ENCODE measurements at places on chromosomes 6 and 20.
A peak's percentile ranks its signal among the peaks of the same experiment; 100 is the strongest.

DNA sequence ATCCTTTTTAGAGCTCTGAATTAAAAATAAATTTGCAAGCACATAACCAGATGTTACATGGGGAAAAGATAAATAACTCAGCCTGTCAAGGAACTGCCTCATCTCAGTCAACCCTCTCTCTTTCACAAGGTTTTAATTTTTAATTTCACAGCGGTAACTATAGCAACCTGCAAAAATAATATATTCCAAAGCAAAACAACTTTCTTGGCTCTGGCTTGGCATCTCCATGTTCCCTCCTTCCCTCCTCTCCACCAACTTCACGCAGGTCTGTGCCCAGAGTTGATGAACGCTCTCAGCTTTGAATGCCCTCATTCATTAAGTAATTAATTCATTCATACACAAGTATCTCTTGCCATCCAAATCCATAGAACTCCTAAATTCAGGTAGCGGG, 32.5 kb upstream of the SIRPA start:
- DNase-seq: no peak

- DNase-seq: peak; percentile 79
Observed at GRCh38 chr20:53939572-53940359, 130.6 kb downstream of the BCAS1 start.

GRCh38 chr6:14626556-14626955, 509.0 kb downstream of the CD83 start:
- DNase-seq: no peak

DNA sequence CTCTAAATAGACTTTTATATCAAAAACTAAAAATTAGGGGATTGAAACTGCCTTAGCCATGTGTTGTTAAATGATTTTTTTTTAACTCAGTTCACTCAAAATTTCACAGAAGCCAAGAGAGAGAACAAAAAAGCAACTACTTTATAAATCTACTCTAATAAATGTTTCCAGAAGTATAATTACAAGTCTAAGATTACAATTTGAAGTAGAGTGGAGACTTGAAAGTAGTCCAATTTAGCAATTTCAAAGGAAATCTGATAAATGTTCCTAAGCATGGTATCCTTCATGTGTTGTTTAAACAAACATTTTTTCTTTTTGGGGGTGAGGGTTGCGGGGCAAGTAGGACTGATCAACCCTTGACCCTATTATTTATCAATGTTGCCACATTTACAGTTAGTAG, 72.6 kb downstream of the PHIP start:
- DNase-seq: no peak

GRCh38 chr6:25027221-25027916, 91.6 kb upstream of the RIPOR2 start:
- DNase-seq: no peak

- no peak for DNase-seq
Observed at GRCh38 chr6:34729631-34730470, 27.5 kb upstream of the SNRPC start.

DNA sequence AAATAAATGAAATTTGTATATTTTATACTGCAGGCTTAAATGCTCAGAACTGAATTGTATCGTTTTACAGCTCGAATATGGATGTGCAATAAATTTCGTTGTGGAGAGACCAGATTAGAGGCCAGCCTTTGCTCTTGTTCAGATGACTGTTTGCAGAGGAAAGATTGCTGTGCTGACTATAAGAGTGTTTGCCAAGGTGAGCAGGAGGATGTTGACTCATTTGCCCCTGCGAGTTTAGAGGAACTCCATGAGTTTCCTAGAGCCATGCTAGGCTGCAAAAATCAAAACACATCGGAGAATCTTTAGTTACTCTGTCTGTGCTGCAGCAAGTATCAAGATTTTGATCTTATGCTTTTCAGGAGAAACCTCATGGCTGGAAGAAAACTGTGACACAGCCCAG, 15.4 kb downstream of the ENPP3 start:
- no peak for DNase-seq

Measured in HEK293T (cell line).